BJ (cell line): ENCODE measurements at places on chromosomes 16 and 17.

DNA sequence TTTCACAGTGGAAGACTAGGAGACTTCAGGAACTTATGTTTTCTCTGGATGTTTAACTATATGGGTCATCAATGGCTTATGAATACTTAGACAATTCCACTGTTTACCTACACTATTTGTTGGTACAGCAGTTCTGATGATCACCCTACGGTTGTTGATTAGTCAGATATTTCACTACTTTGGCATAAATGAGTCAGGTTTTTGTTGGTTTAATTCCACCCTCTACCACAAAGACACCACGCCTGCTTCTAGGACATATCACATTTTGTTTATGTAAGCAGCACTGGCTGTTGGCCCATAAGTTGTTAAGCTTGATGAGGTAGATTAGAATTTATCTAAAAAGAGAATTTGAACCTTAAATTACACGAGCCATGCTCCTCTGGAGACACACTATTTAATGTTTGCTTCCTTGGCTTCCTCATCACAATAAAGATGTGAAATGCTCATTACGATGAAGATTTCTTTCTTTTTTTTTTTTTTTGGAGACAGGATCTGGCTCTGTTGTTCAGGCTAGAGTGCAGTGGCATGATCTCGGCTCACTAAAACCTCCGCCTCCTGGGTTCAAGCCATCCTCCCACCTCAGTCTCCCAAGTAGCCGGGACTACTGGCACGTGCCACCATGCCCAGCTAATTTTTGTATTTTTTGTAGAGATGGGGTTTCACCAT lies 4.3 kb downstream of the GDE1 start:
- no peak for DNase-seq

DNA sequence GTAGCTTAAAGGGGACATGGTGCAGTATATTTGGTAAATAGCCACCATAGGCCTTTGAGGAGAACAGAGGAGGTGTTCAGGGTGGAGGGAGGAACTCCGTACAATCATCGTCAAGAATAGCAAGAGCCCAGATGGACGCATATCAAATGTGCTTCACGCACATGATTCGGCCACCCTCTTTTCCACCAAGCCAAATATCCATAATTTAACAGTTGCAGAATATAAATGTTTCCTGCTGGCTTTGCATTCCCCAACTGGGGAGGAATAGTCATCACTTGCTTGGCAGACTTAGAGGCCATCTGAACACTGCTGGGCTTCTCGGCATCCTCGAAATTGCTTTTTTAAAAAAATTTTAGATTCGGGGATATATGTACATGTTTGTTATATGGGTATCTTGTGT lies 111.9 kb upstream of the ERCC4 start:
- DNase-seq: no peak

GRCh38 chr16:87947356-87948118 lies 3.7 kb upstream of the BANP start:
- no peak for DNase-seq

- DNase-seq: no peak
Observed at GRCh38 chr17:3911271-3912053, 4.8 kb downstream of the P2RX1 start.

GRCh38 chr17:56948491-56948890 lies 12.4 kb downstream of the COIL start:
- no peak for DNase-seq

DNA sequence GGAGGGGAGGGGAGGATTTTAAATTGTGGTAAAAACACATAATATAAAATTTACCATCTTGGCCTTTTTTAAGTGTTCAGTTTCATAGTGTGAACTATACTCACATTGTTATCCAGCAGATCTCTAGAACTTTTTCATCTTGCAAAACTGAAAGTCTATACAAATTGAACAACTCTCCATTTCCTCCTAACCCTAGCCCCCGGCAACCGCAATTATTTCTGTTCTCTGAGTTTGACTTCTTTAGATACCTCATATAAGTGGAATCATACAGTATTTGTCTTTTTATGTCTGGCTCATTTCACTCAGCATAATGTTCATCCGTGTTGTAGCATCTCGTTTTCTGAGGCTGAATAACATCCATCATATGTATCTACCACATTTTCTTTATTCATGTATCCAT lies 30.0 kb upstream of the MRTFB start:
- no peak for DNase-seq

- no peak for DNase-seq
Observed at GRCh38 chr17:45814622-45815606, 29.8 kb upstream of the SPPL2C start.

DNA sequence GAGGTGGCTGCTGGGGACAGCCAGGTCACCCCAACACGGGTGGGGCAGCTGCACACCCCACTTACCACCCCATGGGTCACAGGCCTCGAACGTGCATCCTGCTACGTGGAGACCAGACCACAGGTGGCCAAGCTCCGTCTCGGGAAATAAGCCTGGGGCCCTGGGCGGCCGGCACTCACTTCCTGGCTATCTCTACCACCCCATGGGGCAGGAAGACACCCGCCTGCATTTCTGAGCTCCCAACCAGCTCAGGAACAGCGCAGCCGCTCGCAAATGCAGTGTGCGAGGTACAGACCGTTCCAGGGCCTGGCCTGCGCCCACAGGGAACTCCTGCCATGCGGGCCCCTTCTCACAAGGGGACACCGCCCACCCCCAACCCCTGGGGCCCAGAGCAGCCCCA lies 4.9 kb upstream of the GNG13 start:
- DNase-seq: no peak

GRCh38 chr16:82567175-82567574 lies 59.6 kb upstream of the CDH13 start:
- no peak for DNase-seq

DNA sequence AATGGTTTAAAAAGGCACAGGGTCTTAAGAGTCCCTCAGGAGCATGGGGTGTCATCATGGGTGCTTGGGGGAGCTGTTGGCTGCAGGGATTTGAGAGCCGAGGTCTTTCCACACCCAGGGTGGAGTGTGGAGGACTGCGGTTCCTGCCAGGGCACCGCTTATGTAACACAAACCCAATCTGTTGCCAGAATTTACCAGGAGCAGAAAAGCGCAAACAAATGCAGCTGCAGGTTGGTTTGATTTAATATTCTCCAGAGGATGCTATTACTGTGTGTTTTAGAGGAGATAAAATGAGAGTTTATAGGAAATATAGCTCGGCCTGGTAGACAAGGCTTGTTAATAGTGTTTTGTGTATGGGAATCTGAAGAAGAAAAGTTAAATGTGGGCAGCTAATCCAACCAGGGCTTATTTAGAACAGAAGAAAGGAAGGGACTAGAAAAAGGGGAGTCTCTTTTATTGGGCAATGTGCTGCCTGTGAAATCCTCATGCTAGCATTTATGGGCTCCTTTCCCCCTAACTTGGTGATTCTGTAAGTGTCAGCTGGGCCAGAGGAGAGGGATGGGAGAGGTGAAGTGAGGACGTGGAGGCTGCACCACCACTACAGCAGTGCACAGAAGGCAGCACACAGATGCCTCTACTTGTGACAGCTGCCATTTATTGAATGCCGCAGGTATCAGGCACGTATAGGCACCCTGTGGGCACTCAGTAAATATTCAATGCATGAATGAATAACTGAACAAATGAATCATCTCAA lies 174.7 kb downstream of the KATNIP start:
- no peak for DNase-seq

DNA sequence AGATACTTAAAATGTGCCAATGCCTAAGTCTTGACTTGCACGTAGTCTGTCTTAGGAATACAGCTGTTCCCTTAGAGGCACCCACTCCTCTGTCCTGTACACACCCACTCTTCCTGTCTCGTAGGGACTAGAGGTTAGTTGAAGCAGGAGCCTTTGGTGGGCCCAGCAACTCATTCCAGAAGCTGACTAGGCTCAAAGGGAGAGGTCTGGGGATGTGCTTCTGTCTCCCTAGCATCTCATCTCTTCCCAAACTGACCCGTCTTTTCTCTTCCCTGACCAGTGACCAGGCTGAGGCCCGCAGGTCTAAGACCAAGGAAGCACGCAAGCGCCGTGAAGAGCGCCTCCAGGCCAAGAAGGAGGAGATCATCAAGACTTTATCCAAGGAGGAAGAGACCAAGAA lies 4.2 kb downstream of the RPL19 start:
- DNase-seq: no peak

- DNase-seq: no peak
Observed at GRCh38 chr17:63249256-63250004, 196.7 kb downstream of the CYB561 start.

DNA sequence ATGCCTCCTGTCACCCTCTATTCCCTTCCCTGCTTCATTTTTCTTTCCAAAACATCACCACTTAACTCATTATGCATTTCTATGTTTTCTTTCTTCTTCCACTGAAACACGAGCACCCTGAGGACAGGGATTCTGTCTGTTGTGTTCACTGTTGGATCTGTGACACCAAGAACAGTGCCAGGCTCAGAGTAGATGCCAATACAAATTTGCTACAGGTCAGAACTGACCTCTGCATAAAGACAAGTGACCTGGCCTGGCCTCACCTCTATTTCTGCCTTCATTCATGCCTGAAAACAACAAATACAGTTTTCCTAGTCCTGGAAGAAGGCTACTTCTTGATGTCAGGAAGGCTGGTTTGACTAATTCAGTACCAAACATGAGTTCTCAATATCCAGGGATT lies 45.1 kb downstream of the SMPD3 start:
- no peak for DNase-seq

DNA sequence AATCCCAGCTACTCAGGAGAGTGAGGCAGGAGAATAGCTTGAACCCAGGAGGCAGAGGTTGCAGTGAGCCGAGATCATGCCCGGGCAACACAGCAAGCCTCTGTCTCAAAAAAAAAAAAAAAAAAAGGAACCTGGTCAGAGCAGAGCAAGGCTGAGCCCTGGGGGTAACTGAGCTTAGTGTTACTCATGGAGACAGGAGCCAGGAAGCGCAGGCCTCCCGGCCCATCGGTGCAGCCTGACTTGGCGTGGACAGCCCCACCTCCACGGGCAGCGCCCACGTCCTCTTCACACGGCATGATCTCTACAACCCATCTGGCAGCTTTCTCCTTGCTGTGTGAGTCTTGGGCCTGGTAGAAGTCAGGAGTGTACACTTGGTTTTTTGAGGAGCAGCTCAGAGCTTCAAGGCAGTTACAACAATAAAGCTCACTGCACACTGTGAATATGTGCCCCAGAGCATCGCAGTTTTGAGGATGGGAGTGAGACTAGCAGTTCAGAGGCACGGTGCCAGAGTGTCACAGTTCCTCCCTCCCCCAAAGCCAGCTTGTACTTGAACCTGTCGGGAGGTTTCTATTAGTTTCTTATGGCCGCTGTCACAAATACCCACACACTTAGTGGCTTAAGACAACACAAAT lies 129.9 kb downstream of the RAP1GAP2 start:
- peak; percentile 69 for DNase-seq

DNA sequence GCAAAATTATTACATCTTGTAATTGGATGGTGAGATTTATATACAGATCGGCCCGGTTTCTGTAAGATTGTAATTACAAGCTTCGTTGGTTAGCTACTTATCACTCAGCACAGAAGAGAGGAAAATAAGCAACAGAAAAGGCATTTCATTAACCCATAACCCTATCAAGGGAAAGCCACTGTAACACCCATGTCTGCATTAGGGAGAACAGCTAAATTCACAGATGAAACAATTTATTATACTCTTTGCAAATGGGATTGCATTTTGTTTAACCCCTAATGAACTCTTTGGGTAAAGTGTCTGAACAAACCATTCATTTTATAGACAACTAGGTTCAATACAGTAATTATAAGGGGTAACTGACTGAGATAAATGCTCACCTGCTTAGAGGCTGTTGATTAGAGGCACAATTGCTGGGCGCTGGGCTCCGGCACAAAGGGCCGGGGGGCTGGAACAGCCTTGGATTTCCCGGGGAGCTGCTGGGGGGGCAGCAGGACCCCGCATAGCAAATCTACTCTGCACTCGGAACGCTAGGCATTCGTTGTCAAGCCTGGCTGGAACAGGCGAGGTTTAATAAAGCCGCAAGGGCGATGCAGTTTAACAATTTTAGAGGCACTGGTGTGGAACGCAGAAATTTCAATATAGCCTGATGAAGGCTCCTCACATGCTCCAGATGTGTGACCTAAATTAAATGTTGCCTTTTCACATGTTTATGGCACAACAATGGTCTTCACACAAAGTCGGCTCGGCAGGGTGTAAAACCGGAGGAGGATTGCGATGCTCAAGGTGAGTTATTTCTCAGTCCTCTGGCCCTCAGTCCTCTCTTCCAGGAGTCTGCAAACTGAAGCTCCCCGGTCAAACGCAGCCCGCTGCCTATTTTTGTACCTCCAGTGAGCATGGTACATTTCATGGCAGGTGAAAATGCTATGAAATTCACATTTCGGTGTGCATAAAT lies 134.0 kb upstream of the IRX6 start:
- no peak for DNase-seq

DNA sequence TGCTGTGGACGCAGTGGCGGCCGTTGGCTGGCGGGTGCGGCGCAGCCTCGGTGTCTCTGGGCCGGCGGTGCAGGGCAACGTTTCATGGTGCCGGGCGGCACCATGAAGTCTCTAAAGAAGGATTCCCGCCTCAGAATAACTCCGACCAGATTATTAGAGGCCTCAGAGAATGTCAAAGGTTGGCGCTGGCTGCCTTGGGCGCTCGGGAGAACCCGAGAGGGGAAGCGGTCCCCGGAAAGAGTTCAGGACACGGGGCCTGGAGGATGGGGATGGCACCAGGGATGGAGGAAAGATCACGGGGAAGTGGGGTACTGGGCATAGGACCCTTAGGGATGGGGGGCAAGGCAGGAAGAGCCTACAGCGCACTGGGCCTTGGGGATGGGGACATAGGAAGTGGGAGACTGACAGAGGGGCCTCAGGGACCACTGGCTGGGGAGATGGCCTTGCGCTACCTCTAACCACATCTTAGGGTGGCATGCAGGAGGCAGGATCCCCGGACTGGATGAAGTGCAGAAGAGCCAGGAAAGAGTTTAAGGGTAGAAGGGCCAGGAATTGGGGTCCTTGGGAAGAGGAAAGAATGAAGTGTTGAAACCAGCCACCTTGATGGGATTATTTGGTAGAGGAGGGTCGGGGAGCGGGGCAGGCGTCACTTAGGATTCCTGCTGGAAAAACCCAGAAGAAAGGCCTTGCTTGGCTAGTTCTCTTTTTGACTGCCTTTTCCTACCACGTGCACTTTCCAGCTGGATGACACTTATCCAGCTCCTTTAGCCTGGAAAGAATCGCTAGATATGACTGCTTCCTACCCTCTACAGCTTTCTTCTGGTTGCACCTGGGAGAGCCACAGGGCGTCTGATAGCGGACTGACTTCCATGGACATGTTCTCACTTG lies 578 bp downstream of the MYCBPAP start:
- DNase-seq: no peak

DNA sequence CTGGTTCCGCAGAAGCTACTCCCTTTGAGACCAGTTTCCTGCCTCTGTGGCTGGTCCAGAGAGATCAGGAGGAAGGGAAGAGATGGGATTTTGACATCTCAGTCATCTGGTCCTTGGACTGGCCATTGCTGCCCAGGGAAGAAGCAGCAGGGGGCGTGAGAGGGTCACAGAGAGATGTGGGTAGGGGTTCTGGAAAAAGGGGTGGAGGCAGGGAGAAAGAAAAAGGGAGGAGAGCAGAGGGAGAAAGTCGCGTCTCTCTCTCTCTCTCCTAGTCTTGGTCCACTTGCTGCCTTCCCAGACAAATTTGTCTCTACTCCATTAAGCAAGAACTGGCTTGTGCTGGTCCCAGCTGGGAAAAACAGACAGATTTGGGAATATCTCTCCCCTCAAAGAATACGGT lies 4.4 kb downstream of the SHBG start:
- DNase-seq: no peak
